ENCODE measurements at places on chromosomes 11 and 22. TPM values are rescaled to one million over a fixed set of nuclear protein-coding genes. Genes with fewer than 3 reads are reported as not detected.

Gene MS4A12
- not detected for polyA plus RNA-seq

Gene ABTB2
- 8.3 TPM for polyA plus RNA-seq

Gene KRTAP5-11
- polyA plus RNA-seq: not detected

Gene SORL1
- 1.9 TPM for polyA plus RNA-seq

Gene OR6A2
- polyA plus RNA-seq: not detected

Gene MCAM
- polyA plus RNA-seq: 223 TPM

Gene RFPL3
- polyA plus RNA-seq: not detected

Gene C22orf31
- 1.8 TPM for polyA plus RNA-seq

Gene TMEM191B
- polyA plus RNA-seq: not detected

Gene SELENOH
- 67.3 TPM for polyA plus RNA-seq

Gene CALCA
- not detected for polyA plus RNA-seq

Gene ZPR1
- 40.5 TPM for polyA plus RNA-seq

DNA sequence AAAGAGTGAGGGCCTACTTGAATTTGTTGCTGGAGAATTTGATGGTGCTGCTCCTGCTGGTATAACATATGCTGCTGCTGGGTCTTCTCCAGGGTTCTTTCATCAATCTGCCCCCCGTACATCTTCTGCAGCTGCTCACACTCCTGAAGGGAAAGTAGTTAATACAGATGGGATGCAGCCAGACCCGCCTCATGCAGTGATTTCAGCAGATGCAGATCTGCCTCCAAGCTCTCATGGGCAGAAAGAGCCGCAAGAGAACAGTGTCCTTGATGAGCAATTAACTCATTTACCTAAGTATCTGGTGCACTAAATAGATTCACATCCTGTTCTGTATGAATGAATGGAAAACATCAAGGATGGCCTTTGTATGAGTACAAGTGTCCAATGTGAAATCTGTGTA is 24.8 kb upstream of the APOA1 start:
- DNase-seq: no peak

DNA sequence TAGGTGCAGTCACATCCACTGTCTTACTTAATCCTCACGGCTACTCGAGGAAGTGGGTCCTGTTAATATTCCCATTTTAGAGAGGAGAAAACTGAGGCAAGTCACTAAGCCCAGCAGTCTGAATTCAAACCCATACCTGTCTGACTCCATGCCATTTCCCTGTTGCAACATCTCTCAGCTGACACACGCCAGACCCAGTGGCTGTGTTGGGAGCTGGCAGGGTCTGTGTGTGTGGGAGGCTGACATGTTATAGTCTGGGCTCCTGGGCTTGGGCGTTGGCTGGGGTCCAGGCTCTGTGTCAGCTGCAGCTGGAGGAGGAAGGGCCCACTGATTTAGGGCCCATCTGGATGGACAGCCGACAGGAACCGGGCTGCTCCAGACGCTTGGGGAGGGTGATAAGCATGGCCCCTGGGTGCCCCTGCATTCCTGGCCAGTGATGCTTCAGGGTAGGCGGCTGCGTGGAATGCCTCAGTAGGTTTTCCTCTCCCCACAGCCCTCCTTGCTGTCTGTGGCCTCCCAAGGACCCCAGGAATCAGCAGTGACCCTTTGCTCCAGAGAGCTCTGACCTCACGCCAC is 562.5 kb downstream of the MN1 start:
- no peak for DNase-seq

DNA sequence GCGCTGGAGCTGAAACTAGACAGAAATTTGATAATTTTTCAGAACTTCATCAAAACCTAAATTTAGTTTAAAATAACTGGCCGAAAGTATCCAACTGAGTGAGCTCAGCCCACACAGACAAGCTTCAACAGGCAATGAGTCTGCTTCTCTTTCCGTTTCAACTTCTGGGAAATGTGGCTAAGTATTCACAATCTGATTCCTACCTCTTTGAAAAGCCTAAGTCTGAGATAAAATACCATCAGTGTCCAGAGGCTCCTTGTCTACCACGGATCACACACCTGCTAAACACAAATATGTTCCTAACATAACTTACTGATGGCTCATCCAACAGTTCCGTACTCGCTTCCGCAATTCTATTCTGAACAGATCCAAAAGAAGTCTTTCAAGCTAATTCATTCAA is 8.5 kb downstream of the SIK3 start:
- DNase-seq: no peak

DNA sequence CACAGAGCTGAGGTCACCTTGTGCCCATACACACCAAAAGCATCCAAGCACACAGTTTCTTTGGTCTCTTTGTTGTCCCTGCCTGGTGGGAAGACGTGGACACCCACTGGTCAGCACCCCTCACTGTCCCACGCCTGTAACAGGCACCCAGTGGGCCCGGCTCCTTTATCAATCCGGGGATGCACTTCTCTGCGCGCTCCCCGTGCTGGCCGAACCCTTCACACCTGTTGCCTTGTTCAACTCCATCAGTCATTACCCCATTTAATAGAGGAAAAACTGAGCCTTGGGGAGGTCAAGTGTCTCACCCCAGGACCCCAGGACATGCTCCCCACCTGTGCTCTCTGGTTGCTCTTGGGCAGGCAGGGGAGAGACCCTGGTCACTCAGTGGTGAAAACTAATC is 49.7 kb upstream of the FGF3 start:
- no peak for DNase-seq

DNA sequence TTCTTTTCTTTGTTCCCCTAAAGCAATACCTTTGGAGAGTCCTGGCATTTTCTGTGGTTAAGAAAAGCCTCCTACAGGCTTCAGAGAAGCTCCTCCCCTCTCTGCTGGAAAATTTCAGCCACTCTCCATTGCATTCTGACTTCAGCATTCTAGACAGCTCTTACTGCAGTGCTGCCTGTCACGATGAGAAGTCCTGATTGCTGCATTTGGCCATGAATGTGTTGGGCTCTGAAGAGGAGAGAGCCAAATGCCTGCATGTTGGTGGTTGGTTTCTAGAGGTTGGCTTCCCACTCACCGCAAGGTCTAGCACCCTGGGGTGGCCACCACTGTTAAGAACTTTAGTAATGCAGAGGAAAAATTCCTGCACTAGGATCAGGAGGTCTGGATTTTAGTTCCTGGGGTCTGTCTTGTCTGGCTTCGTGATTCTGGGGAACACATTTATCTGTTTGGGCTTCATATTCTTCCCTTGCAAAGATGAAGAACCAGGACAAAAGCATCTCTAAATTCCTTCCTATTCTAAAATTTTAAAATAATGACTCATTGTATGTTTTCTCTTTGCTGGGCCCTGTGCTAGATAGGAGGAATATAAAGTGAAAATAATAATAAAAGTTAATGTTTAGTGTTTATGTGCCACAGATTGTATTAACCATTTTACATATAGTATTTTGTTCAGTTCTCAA is 38.1 kb downstream of the COA4 start:
- no peak for DNase-seq

DNA sequence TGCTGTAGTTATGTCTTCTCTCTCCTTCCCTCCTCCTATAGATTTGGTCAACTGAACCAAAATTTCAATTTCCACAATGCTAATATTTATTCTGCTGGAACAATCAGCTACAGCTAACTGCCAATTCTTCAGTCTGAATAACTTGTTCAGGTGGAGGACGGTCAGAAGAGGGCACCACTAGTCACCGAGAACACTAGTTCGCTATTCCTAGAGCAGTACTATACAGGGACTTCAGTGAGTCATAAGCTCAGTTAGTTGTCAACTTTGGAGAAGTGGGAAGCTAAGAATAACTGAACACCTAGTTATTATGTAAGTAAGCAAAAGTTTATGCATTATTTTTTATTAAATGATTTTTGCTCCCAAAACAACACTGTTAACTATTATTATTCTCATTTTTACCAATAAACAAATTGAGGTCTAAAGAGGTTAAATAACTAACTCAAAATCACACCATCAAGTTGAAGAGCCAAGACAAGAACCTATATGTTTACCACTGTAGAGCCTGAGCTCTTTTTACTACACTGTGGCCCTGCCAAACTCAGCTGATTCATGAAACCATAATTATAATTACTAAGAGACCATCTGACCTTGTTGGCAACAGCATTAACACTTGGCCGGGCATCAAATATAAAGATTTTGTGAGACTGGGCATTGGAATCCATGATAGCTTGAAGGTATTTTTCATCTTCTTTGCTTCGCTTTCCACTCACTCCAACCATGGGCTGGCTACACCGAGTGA is 59.0 kb downstream of the CEP57 start:
- peak; percentile 13 for DNase-seq

- no peak for DNase-seq
Measured at GRCh38 chr22:36081023-36081431, 52.4 kb upstream of the RBFOX2 start.

- DNase-seq: peak; percentile 45
Measured at GRCh38 chr11:132032555-132032954, 662.1 kb downstream of the NTM start.

DNA sequence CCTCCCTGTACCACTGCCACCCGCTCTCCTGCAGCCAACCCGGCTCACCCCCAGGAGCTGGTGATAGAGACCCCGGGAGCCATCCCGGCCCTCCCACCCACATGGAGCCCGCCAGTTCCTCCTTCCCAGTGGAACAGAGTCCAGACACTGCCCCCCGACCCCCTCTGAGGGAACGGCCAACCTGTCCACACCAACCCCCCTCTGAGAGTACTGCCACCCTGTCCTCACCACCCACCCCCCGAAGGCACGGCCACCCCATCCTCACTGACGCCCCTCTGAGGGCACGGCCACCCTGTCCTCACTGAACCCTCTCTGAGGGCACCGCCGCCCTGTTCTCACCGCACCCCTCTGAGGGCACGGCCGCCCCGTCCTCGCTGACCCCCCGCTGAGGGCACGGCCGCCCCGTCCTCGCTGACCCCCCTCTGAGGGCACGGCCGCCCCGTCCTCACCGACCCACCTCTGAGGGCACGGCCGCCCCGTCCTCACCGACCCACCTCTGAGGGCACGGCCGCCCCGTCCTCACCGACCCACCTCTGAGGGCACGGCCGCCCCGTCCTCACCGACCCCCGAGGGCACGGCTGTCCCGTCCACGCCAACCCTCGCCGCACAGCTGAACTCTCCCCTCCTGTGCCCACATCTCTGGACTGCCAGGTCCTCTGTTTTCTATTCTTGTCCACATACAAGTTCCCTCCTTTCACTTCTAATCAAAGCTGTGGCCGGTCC is 18.0 kb downstream of the TOLLIP start:
- no peak for DNase-seq

DNA sequence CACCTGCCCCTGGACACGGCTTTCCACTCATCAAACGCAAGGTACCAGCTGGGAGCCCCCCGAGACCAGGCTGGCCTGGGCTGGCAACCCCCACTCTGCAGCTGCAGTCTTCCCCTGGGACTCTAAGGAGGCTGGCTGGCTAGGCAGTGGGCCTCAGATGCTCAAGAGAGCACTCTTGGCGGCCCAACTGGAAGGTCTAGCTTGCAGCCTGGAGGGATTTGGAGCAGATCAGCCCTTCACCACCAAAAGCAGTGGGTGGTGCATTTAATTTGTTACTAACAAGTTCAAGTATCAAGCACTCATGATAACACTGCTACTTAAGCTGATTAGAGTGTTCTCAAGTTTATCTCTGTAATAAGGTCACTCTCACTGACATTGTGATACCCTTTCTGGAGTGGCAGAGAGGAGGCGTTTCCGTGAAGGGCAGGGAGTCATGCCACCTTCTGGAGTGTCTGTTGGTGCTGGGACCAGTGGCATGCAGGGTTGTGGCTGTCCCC is 21.5 kb downstream of the C22orf23 start:
- DNase-seq: no peak

- no peak for DNase-seq
Measured at GRCh38 chr11:12719221-12719620, 45.0 kb downstream of the TEAD1 start.

DNA sequence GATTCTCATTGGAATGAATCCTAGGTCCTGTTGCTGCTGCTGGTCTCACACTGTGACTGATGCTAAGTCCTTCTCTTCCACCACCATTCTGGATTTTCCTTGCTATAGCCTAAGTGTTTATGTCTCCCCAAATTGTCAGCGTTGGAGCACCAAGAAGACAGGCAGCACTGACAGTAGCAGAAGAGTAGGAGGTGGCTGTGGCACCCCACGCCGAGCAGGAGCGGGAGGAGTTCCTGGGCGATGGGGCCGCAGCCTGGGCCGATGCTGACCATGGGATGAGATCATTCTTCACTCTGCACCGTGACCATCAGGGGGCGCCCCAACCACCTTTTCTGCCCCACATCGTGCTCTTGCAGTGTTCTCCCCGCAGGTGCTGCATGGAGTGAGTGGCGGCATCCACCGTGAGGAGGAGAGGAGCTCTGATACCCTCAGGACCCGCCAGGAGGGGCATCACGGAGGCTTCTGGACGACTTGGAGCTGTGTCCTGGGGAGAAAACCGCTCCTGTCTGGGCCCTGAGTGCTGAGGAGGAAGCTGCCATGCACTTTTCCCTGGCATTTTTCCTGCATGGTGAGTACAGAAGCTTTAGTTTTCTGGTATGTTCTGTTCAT is 57.0 kb downstream of the LRRC74B start:
- no peak for DNase-seq

GRCh38 chr11:3835751-3836150 is 5.0 kb downstream of the RHOG start:
- DNase-seq: no peak

- no peak for DNase-seq
Measured at GRCh38 chr11:105881027-105881426, 141.0 kb downstream of the MSANTD4 start.

DNA sequence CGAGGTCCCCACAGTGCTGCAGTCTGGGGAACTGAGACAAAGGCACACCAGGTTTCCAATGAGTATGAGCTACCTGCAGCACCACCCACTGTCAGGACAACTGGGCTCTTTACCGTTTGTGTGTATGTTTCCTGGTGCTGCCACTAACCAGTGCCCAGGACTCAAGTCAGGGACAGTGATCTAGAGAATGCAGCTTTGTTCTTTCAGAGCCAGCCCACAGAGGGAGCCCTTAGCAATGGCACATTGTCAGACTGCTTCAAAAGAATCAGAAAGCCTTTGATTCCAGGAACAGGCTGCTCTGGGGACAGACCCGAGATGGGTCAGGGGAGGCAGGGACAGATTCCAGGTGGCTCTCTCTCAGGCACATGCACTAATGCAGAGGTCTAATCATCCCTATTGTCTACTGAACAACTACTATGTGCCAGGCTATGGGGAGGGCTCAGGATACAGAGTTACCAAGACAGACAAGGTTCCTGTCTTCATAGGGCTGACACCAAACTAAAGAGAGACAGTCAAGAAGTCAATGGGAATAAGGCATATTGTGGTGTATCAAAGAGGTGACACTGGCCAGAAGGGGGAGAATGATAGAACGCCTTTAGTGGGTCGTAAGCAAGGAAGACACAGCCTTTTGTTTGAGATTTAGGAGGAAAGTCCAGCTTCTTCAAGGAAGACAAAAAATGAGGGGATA is 103.7 kb downstream of the VPREB1 start:
- DNase-seq: no peak

GRCh38 chr11:46106530-46107407 is 14.5 kb downstream of the PHF21A start:
- DNase-seq: no peak

DNA sequence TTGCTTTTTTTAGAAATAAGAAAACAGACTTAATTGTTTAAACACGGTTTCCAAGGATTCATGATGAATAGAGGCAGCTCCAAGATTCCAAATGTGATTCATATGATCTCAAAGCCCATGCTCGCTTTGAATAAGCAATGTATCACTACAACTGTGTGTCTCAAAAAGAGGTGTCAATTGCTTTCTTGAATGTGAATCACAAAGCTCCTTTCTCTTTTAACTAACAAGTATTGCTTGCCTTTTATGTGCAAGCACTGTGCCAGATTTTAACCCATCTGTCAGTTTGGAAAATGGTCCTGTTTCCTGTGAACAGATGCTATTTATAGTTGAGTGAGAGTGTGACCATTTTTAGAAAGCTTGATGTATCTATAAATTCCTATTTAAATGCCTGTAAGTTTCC is 6.5 kb downstream of the OOSP1 start:
- no peak for DNase-seq

All from forelimb muscle (tissue), 1 donor.